ENCODE measurements at places on chromosomes 5 and 9. TPM values are rescaled to one million over a fixed set of nuclear protein-coding genes. Genes with fewer than 3 reads are reported as not detected.

SH3PXD2B gene
- 5.7 TPM for polyA plus RNA-seq

GRIA1 gene
- 0.07 TPM for polyA plus RNA-seq

GPRIN1 gene
- 0.22 TPM for polyA plus RNA-seq

AGXT2 gene
- not detected for polyA plus RNA-seq

DNA sequence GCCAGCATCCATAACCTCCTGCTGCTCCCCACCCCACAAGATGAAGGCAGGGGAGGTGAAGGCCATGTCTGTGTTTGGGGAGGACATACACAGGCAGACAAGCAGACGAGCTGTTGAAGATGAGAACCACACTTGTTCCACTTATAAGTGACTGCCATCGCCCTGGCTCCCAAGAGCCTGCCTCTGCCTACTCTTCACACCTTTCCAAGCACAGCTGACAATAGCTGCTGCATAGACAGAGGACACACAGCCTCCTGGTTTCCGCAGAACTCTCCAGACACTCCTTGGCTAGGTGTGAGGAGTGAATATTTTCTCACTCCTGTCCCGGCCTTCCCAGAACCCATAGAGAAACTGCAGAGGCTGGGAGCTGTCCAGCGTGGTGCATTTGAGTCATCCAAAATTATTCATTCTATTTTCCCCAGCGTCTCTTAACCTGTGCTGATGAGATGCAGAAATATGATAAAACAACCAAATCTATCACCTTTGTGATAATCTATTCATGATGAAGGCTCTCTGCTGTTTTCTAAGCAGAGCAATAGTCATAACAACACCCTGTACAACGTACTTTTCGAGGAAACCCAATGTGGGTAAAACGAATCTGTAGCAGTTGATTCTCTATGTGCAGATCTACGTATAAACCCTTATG is 24.7 kb downstream of the KLF9 start:
- no peak for DNase-seq

DNA sequence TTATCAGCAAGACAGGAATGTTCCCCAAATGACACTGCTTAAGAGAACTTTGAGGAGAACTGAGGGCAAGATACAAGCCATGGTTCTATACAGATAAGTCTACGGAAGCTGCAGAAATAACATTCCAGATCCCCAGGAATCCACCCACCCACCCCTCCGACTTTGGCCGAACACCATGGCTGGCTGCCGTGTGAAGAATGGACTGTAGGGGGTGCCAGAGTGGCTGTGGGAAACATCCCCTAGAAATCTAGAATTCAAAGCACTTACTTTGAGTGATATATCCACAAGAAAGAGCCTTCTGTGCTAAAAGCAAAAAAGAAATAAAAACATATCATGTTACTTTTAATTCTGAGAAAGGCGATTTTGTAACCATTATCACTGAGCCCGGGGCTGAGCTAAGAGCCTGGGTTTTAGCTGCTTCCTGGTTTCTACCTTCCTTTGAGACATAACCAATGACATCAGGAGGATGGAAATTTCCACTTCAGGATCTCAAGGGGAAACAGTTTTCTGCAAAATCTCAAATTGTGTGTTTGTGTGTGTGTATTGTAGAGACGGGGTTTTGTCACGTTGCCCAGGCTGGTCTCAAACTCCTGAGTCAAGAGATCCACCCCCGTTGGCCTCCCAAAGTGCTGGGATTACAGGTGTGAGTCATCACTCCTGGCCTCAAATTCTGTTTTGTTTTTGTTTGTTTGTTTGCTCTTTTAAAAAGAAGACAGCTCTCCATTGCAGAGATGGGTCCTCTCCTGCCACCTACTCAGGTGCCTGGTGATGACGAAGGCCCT is 36.4 kb downstream of the GGTA1 start:
- DNase-seq = peak; percentile 72

DNA sequence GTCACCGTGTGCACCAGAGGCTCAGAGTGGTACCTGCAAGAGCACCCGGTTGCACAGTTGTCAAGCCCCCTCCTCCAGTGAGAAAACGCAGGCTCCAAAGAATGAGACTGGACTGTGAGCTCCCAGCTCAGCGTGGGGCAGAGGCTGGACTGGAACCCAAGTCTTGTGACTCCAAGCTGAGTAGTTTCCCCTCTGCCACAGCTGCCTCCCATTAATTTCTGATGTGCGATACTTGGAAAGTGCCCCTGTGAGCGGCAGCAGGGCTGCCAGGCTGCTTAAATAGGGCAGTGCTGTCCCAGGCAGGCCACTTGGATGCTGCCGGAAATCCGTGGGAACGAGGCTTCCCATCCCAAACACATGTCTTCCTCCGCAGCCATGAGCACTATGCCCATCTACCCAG is 62.2 kb upstream of the ANGPTL2 start:
- DNase-seq = no peak

DNA sequence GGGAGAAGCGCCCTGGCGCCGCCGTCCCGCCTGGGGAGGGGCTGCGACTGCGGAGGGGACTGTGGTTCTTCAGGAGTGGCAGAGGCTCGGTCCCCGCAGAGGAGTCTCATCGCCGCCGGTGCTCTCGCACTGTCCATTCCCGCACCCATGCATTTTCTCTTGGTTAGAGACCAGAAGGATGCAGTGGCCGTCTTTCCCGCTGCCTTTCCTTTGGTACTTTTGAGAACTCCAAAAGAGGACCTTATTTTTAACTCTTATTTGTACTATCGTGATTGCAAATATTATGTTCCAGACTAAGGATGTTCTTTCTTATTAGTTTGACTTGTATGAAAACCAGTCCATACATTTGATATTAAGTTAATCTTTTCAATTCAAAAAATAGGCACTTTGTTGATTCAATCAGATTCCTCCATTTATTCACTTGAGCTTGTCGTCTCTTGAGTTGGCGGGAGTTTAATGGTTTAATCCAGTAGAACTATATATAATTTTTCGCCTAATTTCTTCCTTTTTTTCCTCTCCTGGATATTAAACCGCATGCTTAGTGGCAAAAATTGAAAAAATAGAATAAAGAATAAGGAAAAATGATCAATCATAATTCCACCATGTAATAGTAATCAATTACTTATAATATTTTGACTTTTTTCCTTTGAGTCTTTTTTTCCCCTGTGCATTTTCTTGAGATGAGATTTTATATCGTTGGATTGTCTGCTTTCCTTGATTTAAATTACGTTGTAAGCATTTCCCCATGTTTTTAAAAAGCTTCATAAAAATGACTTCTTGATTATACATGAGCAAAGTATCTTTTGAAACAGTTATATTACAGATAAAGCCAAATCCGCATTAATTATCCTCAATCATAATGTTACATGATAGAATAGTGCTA is 861 bp downstream of the ZFYVE16 start:
- DNase-seq = peak; percentile 73

GRCh38 chr5:34621277-34622097 is 34.6 kb upstream of the RAI14 start:
- no peak for DNase-seq
